NCI-H2227 treated with DMSO at 0.1 percent for 48 hours (cell line): ENCODE measurements at places on chromosomes 12 and 14.

- DNase-seq: no peak
Measured at GRCh38 chr12:64036414-64036813, 185.7 kb downstream of the KICS2 start.

- DNase-seq: no peak
Measured at GRCh38 chr12:121571920-121572319, 8.9 kb downstream of the KDM2B start.

DNA sequence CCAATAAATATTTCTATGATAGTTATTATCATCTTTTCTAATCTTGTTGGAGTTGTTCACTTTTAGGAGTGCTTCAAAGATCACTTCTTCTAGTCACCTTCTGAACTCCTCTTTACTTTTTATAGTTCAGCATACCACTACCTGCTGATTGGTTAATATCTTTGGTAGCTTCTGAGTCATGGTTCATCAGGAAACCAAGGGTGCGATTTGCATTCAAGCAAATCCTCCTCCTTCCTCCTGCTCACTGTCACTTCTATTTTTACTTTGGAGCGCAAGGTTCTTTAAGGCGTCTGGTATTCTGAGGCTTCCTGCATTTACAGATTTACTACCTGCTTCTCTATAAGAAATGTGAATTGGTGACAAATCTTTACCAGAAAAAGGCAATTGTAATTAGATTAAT lies 24.0 kb downstream of the SYT1 start:
- DNase-seq: no peak

DNA sequence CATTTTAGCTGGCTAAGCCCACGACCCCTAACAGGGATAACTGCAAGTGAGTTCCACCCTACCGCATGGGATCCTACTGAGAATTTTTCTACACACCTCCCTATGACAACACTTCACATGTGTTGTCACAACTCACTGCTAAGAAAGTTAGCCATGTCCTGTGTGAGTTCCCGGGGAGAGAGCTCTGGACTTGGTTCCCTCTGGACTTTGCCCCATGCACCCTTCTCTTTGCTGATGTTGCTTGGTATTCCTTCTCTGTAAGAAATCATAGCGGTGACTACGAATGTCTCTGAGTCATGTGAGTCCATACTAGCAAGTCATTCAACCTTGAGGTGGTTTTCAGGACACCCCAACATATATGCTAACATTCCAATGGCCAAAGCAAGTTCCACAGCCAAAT lies 9.5 kb upstream of the CDKN3 start:
- no peak for DNase-seq

DNA sequence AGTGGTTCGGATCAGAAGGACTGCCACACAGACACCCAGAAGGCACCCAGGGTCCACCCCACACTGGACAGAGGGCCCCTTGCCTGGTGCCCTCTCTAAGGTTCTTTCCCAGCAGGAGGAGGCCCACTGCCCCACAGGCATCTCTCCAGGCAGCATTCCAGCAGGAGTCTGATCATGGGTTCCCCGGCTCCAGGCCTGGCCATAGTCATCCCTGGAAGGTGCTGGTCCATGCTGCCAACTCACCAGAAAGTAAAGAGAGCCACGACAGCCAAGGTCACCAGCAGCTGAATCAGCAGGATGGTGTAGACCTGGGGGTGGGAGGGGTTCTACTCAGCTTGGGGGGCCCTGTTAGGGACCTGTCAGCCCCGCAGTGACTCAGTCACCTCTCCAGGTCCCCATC lies 6.4 kb downstream of the FAIM2 start:
- DNase-seq: no peak
